ENCODE measurements at places on chromosomes 4 and X. TPM values are rescaled to one million over a fixed set of nuclear protein-coding genes. Genes with fewer than 3 reads are reported as not detected.

DNA sequence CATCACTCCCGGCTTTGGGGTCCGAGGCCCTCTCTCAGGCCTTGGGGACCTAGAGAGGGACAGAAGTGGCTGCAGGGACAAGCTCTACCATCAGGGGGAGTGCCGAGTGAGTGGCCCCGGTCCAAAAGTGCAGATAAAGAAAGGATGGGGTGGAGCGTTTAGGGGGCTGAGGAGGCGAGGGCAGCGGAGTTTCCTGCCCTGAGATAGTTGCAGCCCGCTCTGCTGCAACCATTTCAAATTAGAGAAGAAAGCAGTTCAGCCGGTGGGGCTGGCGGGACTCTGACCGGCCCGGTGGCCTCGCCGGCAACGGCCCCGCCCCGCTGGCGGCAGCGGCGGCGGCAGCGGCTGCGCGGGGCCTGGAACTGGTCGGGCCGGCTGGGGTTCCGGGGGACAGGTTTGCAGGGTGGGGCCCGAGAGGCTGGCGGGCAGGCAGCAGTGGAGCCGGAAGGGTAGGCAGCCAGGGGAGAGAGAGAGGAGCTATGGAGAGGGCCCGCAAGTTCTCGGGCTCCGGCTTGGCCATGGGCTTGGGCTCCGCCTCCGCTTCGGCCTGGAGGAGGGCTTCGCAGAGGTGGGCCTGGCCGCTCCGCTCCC, 7.6 kb downstream of the DLG3 start:
- DNase-seq = peak; percentile 72

GRCh38 chrX:100048156-100048555, 361.9 kb downstream of the PCDH19 start:
- DNase-seq = no peak

Gene CNGA1
- total RNA-seq = not detected

Gene NHSL2
- total RNA-seq = 3.7 TPM

Gene ZXDA
- total RNA-seq = 3.7 TPM

Gene MAGIX
- total RNA-seq = 3.8 TPM

Gene HPSE
- total RNA-seq = 1.3 TPM

Measured in left ventricle myocardium superior (tissue), 1 donor.